ENCODE measurements at places on chromosomes 1 and 21.

GRCh38 chr1:10295481-10296085, 85.2 kb downstream of the KIF1B start:
- DNase-seq: no peak

GRCh38 chr21:42227909-42228708, 9.2 kb downstream of the ABCG1 start:
- DNase-seq: peak; percentile 88

DNA sequence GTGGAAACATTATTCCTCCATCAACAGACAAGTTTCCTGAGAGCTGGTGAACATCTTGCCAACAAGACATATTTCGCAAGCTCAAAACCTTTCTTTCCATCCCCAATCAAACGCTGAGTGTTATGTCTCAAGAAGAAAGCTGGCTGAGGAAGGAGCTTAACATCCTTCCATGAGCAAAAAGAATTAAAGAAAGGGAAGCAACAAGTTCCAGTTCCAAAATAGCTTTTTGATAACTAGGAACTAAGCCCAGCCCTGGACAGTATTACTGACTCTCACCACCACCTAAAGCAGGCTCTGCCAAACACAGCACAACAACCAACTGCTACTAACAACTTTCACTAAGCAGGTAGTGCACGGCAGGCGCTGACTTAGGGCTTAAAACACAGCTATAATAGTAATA, 50.2 kb downstream of the CAPZB start:
- no peak for DNase-seq

DNA sequence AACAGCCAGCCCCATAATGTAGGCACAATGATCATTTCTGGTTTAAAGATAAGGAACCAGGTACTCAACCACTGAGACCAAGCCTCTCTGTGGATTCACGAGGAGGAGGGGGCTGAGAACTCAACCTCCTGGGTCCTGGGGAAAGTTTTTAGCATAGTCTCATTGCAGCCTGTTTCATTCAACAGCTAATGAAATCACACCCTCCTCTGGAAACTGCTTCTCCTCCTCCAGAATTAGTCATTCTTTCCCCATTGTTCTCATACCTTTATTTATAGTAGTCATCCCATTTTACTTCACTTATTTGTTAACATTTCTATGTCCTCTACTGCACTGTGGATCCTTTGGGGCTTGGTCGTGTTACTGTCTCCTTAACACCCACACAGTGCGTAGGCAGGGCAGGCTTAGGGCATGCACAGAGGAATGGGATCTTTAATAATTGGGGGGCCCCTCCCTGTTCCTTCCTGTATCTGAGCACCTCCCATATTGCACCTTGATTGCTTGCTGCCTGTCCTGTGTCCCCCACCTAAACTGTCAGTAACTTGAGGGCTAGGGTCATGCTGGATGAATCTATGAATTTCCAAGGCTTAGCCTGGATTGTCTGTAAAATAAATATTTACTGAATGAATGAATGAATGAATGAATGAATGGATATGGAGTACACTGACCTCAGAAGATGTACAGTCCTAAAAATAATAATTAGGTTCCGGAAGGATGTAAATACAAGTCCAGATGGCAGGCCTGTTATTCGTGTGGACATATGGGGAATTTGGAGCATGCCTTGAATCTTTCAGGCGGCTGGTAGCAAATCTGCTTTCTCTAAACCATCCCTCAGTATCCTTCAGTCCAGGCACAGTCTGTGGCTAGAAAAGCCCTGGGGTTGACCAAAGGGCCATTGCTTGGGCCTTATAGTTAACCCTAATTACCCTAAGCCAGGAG, 153.8 kb upstream of the HMGB4 start:
- no peak for DNase-seq

- DNase-seq: no peak
Measured at GRCh38 chr1:10056599-10056987, 23.8 kb downstream of the UBE4B start.

DNA sequence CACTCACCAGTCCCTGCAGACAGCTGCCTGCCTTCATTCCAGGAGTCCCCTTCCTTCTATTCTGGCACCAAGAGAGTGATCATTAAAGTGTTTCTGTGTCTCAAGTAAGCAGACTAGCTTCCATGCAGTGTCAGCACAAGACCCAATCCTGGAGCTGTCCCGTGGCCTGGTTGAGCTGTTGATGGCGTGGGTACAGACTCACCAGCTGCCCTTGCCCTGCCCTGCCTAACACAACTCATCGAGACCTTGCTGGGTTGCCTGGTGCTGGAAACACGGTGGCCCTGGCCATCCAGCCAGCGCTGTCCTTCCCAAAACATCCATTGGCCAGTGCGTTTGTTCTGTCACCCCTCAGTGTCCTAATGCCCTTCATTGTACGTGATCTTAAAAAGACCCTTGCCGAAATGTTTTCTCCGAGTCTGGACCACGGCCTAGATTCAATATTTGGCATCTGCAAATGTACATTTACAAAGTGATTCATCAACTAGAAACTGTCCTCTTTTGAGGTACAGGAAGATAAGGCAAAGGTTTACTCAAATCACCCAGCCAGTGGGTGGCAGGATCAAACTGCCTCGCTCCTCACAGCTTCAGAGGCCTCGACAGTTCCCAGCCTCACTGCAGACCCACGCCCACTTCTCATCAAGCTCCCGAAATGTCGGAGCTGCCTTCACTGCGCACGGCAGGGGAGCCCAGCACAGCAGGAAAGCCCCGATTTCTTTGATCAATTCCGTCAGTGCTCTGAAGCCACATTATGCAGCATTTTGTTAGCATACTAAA, 494.2 kb downstream of the KIF26B start:
- DNase-seq: no peak

GRCh38 chr1:24540906-24541710, 14.8 kb upstream of the NCMAP start:
- no peak for DNase-seq

GRCh38 chr1:153849487-153850185, 73.1 kb downstream of the GATAD2B start:
- DNase-seq: no peak

DNA sequence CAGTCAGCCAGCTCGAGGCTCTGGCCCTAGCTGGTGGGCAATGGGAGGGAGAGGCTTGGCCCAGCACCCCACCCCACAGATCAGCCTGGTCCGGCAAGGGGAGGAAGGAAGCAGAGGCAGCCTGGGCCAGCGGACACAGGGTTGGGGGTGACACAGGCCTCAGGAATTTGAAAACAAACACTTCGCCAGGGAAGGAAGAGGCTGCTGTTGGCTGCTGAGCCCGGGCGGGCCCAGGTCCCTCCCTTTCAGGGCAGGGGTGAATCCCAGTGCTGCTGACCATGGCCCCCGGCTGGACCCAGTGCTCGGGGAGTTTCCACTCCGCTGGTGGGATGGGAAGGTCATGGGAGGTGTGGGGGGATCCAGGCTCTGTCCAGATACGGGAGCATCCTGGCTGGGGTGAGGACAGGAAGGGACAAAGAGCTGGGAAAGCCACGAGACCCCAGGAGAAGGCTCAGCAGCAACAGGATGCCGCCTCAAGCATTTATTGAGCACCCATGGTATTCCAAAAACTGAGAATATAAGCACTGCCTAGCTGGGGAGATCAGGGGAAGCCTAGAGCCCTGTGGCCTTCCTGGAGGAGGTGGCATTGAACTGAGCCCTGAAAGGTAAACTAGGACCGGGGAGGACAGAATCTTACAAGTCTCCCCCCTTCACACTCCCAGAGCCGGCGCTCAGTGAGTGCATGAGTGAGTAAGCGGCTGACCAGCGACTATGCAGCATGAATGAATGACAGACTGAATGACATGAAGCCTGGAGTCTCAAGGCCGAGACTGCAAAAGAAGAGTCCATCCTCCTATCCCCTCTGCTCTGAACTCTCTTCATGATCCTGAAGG, 26.2 kb upstream of the EPHA2 start:
- no peak for DNase-seq

- DNase-seq: no peak
Measured at GRCh38 chr21:18164933-18165332, 79.7 kb upstream of the CHODL start.

DNA sequence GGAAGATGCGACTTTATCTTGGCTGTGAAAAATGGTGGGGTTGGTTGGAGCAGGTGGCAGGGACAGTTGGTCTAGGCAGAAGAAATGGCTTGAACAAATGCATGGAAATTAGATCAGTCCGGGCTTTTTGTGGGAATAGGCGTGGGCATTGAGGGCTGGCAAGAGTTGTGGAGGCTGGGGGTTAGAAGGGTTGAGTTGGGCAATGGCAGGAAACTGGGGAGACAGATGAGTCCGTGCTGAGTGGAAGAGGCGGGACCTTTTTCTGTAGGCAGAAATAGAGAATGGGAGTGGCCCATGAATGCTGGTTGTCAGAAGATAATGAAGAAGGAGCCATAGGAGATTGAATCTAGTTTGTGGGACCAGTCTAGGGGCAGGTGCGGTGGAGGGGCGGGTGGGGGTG, 6.9 kb downstream of the PDPN start:
- DNase-seq: no peak

DNA sequence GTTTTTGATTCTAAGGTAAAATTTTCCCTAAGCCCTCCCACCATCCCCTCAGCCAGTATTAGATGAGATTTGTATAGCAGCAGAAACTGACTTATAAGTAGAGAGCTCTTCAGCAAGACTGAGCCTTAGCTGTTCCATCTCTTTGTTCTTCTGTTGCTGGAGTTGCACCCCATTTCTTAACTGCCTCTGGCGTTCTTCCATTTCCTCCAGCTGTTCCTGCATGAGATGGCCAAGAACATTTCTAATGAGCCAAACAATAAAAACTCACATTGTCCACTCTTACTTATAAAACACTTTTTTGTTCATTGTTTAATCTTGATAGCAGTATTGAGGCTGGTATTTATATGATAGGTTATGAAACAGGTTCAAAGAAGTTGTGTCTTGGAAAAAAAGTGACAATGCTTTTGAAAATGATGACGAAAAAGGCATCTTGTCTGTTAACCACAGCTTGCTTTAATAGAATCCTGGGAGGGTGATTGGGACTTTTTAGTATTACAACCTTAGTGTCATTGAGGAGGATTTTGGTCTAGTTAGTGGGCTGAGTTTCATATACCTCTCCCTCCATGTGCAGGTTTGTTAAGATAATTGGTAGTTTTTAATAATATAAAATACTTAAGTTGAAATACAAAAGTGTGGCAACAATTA, 18.3 kb downstream of the SYNC start:
- DNase-seq: no peak

GRCh38 chr1:24878045-24878444, 52.0 kb downstream of the RUNX3 start:
- DNase-seq: no peak

GRCh38 chr1:160800645-160801408, 4.9 kb downstream of the LY9 start:
- DNase-seq: no peak

- DNase-seq: no peak
Measured at GRCh38 chr1:20885121-20885520, 98.0 kb upstream of the HP1BP3 start.

DNA sequence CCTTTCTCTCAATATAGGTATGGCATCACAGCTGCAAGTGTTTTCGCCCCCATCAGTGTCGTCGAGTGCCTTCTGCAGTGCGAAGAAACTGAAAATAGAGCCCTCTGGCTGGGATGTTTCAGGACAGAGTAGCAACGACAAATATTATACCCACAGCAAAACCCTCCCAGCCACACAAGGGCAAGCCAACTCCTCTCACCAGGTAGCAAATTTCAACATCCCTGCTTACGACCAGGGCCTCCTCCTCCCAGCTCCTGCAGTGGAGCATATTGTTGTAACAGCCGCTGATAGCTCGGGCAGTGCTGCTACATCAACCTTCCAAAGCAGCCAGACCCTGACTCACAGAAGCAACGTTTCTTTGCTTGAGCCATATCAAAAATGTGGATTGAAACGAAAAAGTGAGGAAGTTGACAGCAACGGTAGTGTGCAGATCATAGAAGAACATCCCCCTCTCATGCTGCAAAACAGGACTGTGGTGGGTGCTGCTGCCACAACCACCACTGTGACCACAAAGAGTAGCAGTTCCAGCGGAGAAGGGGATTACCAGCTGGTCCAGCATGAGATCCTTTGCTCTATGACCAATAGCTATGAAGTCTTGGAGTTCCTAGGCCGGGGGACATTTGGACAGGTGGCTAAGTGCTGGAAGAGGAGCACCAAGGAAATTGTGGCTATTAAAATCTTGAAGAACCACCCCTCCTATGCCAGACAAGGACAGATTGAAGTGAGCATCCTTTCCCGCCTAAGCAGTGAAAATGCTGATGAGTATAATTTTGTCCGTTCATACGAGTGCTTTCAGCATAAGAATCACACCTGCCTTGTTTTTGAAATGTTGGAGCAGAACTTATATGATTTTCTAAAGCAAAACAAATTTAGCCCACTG, 11.5 kb downstream of the HIPK1 start:
- DNase-seq: no peak

DNA sequence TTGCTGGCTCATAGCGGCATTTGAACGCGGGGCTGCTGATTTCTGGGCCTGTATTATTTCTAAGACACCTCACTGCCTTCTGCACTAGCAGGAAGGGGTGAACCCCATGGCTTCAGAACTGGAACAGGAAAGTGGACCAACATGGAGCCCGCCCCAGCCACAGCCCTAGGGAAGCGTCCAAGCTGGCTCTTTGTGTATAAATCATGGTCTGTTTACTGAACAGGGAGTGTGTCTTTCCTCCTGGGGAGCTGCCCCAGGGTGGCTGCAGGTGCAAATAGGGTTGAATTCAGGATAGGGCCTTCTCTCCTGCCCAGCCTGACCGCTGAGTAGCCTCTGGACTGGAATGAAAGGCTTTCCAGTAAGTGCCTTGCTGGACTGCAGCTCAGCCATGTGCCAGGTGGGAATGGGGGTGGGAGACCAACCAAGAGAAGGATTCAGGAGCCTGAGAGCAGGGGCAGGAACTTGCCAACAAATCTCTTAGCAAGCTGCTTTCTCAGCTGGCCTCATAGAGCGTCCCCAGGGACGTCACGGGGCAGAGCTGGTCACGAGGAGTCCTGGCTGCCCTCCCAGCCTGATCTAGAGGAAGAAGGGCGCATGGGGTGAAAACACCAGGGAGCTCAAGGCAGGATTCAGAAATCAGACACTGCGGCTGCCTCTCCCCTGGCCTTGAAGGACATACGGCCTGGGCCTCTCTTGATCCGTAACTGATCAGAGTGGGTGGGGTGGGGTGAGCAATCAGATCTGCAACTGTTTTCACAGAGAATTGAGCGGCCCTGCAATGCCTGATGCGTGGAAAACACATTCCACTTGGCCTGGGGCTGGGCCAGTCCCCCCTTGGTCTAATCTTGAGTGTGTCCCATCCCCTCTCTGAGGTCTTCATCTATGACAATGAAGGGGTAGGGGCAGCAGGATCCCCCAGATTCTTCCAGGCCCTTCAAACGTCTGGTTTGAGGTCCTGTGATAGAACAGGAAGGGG, 56.5 kb upstream of the SELENON start:
- no peak for DNase-seq

DNA sequence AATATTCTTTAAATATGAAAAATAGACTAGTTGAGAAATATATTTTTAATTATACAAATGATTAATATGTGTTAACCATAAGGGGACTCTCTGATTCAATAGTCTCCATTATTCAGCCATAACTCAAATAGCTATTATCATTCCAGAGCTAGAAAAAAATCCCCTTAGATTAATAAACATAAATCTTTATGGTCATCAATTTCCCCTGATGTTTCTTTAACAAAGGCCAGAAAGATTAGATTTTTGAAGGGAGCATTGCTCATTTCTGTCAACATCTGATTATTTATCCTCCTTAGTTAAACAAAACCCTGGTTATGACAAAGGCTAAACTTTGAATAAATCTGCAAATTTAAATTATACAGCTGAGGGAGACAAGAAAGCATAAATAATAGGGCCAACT, 215.7 kb downstream of the PLA2G4A start:
- no peak for DNase-seq
